ENCODE measurements at places on chromosomes 7 and 10.

DNA sequence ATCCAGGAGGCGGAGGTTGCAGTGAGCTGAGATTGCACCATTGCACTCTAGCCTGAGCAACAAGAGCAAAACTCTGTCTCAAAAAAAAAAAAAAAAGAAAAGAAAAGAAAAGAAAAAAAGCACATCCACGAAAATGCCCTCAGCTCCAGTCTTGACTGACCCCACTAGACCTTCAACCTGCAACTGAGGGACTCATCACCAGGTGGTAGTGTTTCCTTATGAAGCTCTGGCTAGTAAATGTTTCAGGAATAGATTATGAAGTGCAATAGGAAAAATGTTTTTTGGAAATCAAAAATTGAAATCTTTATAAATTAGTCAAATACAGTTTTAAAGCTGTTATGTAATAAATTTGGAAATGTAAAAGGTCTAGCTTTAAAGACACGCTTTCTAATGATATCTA, 22.4 kb downstream of the TLL2 start:
- no peak for DNase-seq

- DNase-seq, result no peak
These were observed 876 bp downstream of the GNAI1 start for GRCh38 chr7:80135309-80136104.

DNA sequence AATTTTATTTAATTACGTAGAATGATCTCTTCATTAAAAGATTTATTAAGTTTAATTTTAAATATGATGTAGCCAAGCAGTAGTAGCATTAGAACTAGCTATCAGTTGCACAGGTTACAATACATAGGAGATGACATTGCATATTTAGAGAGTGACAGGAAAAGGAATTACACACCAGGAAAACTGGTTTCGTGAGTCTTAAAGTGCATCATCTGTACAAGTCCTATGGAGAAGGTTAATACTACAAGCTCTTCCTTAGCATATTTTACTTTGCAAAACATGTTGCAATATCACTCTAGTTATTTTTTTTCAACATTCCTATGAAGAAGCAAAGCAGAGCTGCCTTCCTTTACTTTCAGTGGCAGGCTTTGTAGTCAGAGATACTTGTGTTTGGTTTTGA, 20.2 kb upstream of the SEM1 start:
- no peak for DNase-seq

DNA sequence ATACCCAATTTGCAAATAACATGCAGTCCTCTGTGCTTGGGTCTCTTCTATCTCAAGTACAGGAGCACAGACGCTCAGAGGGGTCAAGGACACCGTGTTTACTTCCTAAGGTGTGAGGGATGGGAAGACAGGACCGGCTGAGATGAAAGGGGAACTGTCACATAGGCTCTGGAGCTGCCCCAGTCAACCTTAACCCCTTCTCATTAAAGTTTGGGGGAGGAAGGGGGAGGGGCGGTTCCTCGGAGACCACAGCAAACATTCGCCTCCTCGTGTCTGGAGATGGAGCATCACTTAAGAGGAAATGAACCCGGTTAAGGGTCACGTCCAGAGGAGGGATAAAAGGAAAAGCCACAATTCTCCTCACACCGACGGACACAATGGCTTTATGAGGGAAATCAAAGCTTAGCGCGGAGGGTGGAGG, 1.1 kb downstream of the SH3PXD2A start:
- DNase-seq, result no peak

GRCh38 chr7:37633048-37633447, 50.5 kb upstream of the GPR141 start:
- no peak for DNase-seq

- no peak for DNase-seq
These were observed 554.6 kb upstream of the C7orf33 start for GRCh38 chr7:148035950-148036349.

DNA sequence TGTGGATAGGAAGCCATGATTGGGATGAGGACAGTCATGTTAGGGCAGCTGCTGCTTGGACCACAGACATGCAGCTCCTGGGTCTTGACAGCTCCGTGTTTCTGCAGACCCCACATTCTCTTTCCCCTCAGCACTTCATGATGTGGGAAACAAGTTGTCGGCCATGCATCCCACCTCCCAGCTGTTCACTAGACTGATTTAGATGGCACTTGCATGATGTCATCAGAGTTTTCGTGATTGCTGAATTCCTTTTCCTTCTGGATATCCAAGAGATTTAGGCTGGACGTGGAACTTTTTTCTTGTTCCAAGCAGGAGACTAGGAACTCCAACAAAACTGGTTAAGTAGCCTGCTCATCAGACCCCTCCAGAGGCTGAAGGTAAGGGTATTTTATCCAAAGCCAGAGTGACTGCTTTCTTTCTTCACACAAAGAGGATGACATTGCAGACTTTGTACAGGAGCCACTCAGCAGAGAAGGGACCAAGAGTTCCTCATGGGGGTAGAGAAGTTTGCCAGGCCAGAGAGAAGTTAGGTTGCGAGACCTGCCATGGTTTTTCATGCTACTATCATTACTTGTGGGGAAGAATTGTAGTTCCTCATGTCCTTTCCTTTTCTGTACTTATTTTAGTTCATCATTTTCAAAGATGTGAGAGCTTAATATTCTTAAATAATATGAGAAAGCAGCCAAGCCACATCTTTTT, 117.7 kb upstream of the GJD4 start:
- DNase-seq, result no peak

- no peak for DNase-seq
These were observed 75.6 kb upstream of the OGDHL start for GRCh38 chr10:49837685-49838084.

GRCh38 chr10:5508786-5509185, 9.4 kb upstream of the CALML5 start:
- no peak for DNase-seq

DNA sequence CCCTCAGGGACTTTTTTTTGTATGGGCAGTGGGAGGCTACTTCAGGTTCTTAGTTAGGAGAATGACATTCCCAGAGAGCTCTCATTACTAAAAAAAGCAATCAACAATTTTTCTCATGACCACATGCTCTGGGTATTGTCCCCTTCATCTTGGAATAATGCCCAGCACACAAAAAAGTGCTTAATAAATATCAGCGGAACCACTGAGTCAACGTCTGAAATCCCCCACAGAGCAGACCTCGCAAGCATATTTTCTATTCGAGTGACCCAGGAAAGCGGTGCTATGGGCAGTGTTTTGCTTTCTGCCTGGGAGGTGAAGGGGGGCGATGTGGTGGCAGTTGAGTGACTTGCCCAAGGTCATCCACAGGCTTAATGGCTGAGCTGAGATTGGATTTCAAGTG, 493.4 kb upstream of the ZMIZ1 start:
- DNase-seq, result no peak

- DNase-seq, result no peak
These were observed 14.9 kb downstream of the MAT1A start for GRCh38 chr10:80274396-80275134.

DNA sequence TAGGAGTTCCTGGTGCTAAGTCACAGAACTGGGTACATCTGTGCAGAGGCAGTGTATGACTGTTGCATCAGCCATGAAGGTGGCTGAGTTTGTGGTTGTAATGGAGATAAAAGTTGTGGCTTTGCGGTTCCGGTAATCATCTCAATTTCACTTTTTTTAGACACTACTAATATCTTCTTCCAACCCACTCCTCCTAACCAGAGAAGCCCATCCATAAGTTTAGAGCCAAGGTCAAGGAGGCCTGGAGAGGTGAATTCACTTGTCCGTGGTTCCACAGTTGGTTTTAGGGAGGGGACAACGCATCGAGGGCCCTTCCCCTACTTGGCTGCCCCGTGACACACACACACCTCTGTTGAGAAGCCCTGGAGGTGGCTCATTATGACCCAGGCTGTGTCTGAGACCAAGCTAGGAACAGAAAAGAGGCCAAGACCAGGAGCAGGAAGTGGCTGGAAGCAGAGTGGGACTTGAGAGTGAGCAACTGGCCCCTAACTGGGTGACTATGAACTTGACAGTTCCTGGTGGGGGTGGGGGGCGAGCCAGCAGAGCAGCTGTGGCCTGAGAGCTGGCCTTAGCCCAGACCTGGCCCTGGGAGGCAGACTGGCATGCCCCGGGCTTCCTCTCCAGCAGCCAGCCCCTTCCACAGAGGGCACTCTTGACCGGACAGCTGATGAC, 66.8 kb upstream of the COL13A1 start:
- no peak for DNase-seq

DNA sequence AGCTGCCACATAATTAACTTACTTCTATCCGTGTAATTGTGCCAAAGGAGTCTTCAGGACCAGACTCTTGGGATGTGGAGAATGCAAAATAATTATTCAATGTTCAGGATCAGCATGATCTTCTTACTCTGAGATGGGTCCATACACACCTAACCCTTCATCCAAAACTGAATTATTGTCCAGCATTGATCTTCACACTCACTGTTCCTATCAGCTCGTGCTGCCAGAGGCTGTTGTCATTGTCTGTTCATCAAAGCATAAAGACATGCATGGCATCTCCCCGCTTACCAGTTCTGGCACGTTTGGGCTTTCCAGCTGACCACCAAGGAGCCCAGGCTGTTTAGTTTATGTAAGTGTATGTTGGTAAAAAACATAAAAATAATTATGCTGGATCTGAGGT, 1090.7 kb downstream of the DNAJB9 start:
- DNase-seq, result no peak

DNA sequence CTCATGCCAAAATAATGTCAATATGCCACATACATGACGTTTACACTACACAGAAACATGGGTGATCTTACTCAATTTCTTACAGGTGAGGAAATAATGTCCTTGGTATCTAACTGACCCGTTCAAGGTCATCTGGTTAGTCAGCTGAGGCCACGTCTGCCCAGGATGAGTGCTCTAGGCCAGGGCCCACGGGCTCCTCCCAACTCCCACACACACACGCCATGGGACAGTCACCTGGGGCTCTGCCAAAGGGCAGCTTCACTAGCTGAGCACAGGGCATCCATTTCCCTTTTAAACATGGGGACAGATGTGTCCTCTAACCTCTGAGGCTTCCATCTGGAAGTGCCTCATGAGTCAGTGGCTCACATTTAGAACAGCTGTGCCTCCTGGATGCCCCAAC, 123.9 kb downstream of the TNS3 start:
- DNase-seq, result no peak

GRCh38 chr10:13382703-13383398, 34.8 kb upstream of the SEPHS1 start:
- DNase-seq, result no peak

GRCh38 chr7:18770154-18770811, 274.7 kb downstream of the HDAC9 start:
- no peak for DNase-seq

GRCh38 chr7:123757095-123757494, 8.3 kb upstream of the WASL start:
- DNase-seq, result no peak

- DNase-seq, result no peak
These were observed 877.6 kb downstream of the LRMDA start for GRCh38 chr10:76309070-76309469.

DNA sequence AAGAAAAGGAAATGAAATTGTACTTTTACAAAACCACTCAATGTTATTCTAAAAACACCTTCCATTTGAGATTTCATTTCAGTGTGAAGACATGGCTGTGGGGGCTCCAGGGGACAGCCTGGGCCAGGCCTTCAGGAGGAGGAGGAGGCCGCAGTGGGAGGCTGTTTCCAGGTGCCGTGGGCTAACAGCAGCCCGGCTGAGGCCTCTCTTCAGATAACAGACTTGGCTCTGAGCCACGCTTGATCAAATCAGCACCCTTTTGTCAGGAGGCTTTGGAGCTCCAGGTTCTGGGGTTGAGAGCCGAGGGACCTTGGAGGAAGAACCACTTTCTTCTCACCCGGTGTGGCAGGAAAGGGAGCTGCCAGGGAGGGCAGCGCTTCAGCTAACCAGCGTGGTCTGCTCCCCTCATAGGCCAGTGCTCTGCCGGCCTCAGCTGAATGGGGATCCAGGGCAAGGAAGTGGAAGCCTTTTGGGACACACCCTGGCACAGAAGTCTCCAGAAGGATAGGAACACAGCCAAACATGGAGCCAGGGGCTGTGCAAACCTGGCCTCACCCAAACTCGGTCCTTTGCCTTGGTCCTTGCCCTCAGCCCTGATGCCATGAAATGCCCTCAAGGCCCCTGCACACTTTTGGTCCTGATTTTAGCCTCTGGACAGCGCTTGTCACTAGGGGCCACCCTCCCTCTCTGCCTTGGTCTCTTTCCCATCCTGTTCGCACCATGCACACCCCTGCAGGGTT, 23.5 kb upstream of the CHST15 start:
- DNase-seq, result no peak

- DNase-seq, result no peak
These were observed 48.5 kb upstream of the TMEM106B start for GRCh38 chr7:12162415-12163113.

DNA sequence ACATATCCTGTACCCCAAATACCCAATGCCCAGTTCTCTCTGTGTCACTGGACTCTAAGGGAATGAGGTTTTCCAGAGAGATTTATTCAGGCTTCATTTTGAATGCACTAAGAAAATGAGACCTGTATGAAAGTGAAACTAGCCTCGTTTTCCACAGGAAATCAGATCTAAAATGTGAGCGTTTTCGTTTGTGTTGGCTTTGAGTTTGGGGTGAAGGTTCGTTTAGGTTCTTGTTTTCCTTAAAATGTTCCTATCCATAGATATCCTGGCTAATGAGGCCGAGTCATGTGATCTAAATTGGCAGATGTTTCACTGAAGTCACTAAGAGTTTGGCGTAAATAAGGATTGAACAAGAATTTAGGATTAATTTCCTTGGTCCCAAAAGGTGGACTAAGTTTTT, 90.9 kb upstream of the BMPER start:
- DNase-seq, result no peak
